Posterior vena cava (tissue), 2 donors: ENCODE measurements at places on chromosomes 2 and 18. TPM values are rescaled to one million over a fixed set of nuclear protein-coding genes. Genes with fewer than 3 reads are reported as not detected.

DNA sequence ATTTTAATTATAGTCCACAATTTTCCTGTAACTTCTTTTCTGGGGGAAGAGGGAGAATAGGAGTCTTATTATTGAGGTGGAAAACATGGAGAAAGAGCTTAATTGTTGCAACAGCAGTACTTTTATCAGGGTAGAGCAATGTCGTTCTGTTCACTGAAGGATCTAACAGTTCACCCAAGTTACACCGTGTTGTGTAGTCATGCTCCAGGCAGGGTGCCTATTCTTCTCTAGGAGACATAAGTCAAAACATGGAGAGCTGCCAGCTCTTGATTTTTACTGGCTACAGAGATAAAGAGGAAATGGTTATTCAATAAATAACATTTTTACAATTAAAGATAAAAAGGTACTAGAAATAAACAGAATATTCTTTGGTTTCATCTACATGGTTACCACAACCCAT lies 594.3 kb upstream of the NETO1 start:
- no peak for DNase-seq

- peak; percentile 97 for DNase-seq
Observed at GRCh38 chr2:99559075-99559662, 69.4 kb upstream of the REV1 start.

- DNase-seq, result no peak
Observed at GRCh38 chr2:96218508-96219131, 10.0 kb upstream of the STARD7 start.

DNA sequence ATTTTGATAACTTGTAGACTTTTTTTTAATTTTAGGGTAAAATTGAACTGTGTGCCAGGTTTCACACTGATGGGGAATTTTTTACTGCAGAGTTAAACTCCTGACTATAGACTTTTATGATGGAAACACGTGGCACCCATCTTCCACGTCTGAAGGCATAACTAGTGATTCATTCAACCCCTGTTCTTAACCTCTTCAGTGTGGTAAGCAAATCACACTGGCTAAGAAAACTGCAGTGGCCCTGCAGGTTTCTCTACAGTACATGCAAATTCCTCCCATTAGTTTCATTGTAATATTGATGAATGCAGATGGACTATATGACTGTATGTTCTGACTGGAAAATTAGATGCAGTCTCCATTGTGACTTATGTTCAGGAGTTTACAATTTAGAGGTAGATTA lies 47.2 kb downstream of the SMAD4 start:
- DNase-seq, result no peak

- no peak for DNase-seq
Observed at GRCh38 chr2:36238106-36238505, 117.5 kb upstream of the CRIM1 start.

DNA sequence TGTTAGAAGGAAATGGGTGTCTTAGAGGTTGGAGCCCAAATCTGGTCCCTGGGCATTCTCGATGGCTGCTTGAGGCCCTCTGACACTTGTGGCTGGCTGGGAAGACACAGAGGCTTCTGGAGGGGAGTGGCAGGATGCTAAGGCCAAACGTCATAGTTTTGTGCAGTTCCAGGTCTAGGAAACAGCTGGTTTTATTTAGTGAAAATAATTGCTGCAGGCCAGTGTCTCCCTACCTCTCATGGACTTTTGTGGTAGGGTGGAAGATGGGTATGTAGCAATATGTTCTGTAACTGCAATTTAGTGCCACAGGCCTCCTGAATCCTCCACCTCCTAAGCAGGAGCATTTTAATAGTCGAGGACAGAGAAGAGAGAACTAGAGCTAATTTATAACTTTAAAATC lies 32.2 kb upstream of the SPRED2 start:
- DNase-seq, result no peak

- DNase-seq, result peak; percentile 79
Observed at GRCh38 chr2:212831671-212832199, 293.1 kb upstream of the ERBB4 start.

- DNase-seq, result no peak
Observed at GRCh38 chr2:54948120-54948519, 102.1 kb downstream of the RTN4 start.

GRCh38 chr2:161592713-161593112 lies 31.5 kb upstream of the SLC4A10 start:
- DNase-seq, result no peak

DNA sequence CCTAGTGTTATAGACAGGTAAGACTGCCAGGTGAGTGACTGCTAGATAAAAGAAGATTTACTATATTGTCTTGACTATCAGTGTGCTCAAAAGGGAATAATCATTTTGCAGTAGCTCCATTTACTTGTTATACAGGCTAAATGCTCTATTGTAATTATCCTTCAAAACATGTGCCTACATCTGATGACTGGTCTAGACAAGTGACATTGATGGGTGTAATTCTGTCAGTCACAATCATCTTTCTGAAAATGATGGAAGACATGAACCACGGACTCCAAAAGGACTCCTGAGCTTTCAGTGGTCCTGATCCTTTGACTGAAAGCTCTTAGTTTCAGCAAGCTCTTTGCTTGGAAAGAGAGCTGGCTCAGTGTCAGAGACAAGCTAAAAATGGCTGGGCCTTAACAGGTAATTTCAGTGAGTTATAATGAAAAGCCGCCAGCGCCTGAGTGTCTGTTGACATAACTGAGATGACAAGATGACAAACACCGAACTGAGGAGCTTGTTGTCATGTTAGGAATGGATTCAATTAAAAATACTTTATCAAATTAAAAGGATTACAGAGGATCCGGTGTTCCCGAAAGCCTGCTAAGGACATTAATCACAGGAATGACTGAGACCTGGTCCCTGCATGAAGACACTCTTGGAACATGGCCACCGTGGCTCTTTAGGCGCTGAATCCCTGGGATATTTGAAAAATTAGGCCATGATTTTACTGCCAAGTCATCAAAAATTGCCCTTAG lies 141.7 kb downstream of the CMPK2 start:
- DNase-seq, result no peak

DNA sequence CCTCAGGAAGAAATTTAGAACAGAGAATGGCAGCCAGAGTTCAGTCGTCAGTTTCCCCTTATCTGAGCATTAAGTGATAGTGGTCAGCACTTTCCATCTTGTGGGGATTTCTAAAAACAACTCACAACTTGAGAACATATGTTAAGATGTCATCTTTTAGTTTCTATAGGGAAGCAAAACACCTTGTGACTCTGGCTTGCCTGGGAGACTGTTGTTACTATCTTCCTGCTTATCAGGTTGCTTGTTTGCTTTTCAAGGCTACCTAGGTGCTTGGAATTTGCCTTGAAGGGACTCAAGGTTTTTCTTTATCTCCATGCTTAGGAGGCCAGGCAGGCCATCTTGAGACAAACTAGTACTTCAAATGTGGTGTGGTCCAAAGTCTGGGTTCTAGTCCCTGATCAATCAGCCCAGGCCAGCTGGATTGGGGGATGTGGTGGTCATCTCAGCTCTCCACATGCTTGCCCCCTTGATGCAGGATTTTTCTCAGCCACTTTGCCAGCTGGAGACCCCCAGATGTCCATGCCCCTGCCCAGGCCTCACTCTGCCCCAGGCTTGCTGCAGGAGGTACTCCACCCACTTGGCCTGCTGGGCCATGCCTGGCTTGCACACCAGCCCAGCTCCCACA lies 125.9 kb downstream of the LYPD1 start:
- DNase-seq, result no peak

- DNase-seq, result no peak
Observed at GRCh38 chr2:217262911-217263310, 403.0 kb upstream of the TNP1 start.

C2orf80 gene
- total RNA-seq, result not detected

ST6GAL2 gene
- total RNA-seq, result 43.0 TPM

AGXT gene
- not detected for total RNA-seq

GKN2 gene
- not detected for total RNA-seq
